ENCODE measurements at places on chromosomes 13 and 19. TPM values are rescaled to one million over a fixed set of nuclear protein-coding genes. Genes with fewer than 3 reads are reported as not detected.
A peak's percentile ranks its signal among the peaks of the same experiment; 100 is the strongest.

DNA sequence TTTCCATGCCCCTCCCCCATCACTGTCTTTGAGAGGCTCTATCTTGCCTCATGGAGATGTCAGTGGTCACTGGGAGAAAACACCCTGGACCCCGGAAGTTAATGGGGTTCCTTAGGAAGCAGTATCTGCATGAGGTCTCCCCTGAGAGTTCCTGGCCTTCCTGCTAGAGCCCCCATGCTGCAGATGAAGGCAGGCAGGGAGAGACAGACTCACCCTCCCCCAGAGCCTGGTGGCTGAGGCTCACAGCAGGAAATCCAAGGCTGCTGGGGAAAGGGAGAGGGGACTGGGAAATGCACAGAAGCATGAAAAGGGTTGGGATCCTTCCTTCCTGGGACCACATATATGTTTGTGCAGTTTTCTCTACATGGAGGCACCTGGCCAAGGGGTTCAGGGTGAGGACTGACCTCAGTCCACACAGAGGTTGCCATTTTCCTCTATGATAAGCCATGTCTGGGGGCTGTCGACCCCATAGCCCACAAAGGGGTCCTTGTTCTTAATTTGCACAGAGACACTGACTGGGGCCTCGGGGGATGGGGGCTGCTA is 95.4 kb downstream of the RNASEH2B start:
- DNase-seq: no peak

GRCh38 chr19:10899151-10899653 is 27.8 kb downstream of the CARM1 start:
- DNase-seq: peak; percentile 81

DNA sequence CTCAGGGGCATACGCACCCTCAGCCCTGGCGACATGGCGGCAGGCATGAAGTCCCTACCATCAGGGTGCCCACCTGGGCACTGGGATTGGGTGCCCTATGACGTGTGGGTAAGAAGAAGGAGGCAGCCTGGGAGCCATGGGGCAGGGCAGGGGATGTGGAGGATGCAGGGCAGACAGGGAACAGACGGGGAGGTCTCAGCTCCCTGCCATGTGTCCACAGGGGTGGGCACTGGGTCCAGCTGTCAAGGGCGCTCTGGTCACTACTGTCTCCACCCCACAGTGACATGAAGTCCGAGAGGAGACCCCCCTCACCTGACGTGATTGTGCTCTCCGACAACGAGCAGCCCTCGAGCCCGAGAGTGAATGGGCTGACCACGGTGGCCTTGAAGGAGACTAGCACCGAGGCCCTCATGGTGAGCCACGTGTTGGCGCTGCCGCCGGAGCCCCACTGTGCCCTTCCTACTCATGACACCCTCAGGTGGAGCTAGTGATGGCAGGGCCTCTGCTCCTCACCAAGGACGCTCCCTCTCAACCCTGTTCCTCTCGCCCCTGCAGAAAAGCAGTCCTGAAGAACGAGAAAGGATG is 23.2 kb downstream of the TSSK6 start:
- DNase-seq: peak; percentile 23

GRCh38 chr19:5038631-5039271 is 69.8 kb downstream of the KDM4B start:
- DNase-seq: no peak

GRCh38 chr19:5587661-5588060 is 19.9 kb upstream of the TINCR start:
- DNase-seq: no peak

Gene ZNF560
- total RNA-seq: not detected

All from left ventricle myocardium superior (tissue), 1 donor.